ENCODE measurements at places on chromosomes 1 and 21.

- no peak for DNase-seq
Observed at GRCh38 chr1:76336931-76337371, 262.4 kb downstream of the ST6GALNAC3 start.

DNA sequence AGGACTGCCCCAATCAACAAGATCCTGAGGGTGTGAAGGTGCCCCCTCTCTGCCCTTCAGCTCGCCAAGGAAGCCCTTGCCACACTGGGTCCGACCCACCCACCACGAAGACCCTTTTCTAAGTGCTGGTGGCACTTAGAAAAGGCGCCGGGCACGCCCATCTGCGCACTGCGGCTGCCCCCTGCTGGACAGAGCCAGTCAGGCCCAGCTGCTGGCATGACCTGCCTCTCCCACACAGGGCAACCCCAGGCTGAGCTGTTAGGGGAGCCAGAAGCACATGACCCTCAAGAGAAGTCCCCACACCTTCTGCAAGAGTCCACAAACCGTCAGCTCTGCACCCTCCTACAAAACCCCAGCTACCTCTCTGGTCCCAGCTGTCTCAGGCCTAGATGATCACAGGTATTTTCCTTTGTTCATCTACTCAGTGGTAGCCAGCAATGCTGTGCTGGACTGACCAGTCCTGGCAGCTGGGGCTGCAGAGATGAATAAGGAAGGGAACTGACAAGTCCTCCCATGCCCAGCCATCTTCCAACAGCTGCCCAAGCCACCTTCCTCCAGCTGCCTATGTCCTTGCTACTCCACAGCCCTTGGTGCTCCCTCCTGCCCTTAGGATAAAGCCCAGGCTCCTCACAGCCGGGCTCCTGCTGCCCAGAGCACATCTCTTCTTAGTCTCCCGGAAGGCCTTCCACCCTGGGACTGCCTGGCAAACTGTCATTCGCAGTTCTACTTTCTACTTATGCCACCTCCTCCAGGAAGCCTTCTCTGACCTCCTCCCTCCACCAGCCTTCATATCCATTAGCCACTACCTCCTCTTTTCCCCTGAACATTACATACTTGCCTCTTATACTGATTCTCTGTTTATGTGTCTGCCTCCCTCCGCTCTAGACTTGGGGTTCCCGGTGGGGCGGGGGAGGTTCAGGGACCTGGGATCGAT is 39.8 kb upstream of the ZC3H12A start:
- DNase-seq: peak; percentile 70

DNA sequence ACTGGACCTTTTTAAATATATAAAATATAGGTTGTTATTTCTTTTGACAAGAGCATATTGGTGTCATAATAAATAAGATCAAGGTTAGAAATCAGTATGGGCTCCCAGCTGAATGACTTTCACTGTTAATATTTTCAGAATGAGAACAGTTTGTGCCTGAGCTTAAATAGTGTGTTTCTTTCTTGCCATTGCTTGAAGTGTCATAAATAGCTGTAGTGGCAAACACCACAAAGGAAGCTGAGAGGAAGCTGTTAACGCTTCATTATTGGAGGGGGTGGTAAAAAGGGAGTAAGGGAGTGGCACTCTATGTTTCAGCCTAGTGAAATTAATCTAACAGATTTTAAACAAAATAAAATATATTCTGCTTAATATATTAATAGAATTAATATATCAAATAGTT is 1089.8 kb upstream of the NCAM2 start:
- DNase-seq: no peak

DNA sequence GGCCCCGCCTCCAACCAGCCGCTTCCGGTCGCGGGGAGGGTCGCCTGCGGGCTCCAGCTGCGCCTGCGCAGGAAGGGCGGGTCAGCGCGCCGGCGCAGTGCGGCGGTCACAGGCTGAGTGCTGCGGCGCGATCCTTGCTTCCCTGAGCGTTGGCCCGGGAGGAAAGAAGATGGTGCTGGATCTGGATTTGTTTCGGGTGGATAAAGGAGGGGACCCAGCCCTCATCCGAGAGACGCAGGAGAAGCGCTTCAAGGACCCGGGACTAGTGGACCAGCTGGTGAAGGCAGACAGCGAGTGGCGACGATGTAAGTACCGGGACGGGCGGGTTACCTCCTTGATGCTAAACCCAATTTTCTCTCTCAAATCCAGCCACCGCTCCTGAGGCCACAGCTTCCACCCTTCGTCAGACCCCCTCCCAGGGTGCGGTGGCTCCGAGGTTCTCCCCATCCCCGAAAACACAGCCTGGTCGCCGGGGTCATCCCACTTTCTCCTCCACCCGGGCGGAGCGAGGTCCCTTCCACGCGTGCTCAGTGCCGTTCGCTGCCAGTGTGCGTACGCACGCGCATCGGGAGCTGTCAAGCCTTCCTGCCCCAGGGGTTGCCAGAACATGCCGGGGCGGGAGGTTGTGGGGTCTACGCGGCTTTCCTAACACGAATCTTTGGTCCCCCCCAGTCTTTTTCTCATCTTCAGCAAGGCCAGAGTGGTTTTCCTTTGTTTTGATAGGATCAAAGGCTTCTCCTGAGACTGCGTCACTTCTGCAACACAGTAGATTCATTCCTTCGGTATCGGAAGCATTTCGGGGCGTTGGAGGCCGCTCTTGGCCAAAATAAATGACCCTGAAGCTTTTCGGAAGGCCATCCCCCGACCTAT is at the start of gene SARS1:
TSS of gene SARS1 (plus strand) at position 95 of the 870 bp plus-strand sequence. CDS start at position 170, 75 bp downstream.
- peak; percentile 94 for DNase-seq

DNA sequence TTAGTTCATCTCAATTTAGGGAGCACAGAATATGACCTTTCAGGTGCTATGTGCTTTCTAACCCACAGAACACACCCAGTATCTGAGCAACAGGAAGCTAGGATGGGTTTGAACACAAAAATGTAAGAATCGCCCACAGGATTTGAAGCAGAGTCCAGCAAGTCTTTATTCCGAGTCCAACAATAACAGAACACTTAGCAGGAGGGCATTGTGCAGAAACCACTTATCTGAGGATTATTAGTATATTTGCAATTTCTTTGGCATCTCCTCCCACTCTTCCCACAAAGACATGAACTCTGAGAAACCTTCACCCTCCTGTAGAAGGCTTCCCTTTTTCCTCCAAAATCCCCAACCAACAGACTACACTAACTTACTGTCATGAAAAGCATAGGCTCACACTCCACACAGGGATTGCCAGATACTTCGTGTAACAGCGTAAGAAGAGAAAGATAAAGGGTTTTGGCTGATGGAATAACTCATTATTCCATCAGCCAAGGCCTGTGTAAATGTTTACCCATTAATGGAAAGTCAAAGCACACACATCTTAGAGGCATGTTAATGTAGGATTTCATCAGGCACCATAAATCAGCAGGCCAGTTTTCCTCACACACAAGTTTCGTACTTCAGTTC is 16.1 kb downstream of the SIPA1L2 start:
- DNase-seq: no peak

DNA sequence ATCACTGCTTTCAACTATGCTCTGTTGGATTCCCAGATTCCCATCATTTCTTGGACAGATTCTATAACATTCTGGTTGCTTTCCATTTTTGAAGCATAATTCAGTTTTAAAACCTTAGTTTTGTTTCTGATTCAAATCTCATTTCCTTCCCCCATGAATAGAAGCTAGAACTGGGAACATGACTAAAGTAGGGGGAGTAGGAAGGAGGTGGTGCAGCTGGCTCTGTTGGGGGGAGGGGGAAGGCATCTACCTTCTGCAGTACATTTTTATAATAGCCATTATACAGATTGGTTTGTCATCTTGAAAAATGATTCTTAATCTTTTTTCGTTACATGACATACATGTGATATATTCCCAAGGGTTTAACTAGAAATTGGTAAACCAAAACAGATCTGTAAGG is 48.1 kb downstream of the SMG7 start:
- DNase-seq: no peak

DNA sequence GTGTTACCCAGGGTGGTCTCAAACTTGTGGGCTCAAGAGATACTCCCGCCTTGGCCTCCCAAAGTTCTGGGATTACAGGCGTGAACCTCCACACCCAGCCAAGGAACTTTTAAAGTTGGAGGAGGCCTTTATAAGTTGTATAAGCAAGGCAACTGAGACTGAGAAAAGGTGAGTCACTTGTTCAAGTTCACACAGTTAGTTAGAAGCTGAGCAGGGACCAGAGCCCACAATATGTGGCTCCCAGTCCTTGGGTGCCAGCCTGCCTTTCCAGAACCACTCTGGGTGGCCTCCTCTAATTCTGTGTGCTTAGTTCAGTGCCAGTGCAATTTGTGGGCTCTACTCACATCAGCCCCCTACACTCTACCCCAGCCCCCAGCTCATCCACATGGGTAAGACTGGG is 3.7 kb downstream of the RAB25 start:
- no peak for DNase-seq

GRCh38 chr1:28845786-28846543 is 34.0 kb downstream of the OPRD1 start:
- no peak for DNase-seq

DNA sequence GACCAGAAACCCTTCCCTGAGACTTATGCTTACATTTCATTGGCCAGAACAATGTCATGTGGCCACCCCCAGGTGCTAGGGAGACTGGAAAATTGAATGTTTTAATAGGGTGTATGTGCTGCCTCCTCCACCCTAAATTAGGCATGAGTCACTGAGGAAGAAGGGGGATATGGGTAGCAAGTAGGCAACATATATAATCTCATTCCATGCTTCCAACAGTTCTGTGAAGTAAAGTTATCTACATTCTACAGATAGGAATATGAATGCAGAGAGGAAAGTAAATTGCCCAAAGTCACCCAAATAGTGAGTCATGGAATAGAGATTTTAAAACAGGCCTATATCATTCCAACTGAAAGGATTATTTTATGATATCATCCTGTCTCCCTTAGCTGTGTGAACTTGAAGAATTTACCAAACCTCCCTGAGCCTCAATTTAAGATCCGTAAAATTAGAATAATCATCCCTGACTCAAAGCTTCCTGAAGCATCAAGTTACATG is 168.6 kb upstream of the FGGY start:
- no peak for DNase-seq

Measured in stimulated activated effector memory CD8-positive, alpha-beta T cell treated with anti-CD3 and anti-CD28 coated beads, Interleukin-12 subunit alpha, Interleukin-12 subunit beta, amount 100 ng/mL, for 72 hours (primary cell).